Right renal cortex interstitium (tissue), 3 donors: ENCODE measurements at places on chromosomes 2 and 18. TPM values are rescaled to one million over a fixed set of nuclear protein-coding genes. Genes with fewer than 3 reads are reported as not detected.

GRCh38 chr2:233990261-233990798 lies 60.2 kb upstream of the SPP2 start:
- no peak for DNase-seq

DNA sequence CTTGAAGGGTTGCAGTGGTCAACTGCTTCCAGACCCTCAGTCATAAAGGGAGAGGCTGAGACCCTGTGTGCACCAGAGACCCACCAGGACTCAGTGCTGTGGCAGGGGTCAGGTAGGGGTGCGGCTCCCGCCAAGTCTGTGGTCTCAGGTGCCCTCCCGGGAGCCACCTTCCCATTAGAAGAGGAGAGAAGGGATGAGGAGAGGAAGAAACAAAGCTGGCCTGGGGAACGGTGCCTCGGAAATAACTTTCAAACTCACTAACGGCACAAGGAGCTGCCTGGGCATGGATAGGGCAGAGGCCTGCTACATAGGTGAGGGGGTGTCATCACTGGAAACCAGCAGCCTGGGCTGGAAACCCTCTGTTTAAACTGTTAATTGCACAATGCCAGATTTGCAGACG lies 84.9 kb downstream of the TPO start:
- DNase-seq: no peak

DNA sequence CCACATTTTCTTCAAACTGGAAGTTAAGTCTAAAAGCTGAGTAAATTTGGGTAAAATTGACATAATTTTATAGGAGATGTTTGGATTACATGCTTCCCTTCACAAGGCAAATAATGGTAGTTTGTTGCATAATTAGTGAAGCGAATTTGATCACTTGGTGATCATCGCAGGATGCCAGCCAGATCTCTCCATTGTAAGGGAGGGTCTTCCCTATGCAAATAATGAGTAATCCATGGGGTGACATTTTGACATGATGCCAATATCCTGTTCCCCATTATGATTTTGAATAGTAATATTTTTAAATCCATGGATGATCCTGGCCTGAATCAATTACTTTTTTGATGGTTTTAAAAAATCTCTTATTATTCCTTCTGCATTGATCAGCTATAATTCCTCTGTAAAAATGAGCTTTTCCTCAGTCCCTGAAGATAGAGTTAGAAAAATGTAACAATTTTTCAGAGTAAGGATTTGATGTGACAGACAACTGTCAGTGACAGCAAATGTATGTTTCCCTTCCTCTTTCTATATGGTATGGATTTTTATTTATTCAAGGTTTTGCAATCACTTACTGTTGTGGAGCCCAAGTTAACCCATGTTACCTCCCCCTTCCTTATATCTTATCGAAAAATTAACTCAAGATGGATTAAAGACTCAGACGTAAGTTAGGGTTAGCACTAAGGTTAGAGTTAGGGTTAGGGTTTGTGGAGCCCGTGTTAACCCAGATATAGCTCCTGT lies 21.4 kb downstream of the CCL20 start:
- no peak for DNase-seq

EPAS1 gene
- polyA plus RNA-seq: 46.9 TPM

NT5C1B gene
- 1.3 TPM for polyA plus RNA-seq

- no peak for DNase-seq
Measured at GRCh38 chr2:157627594-157628476, 829 bp downstream of the ACVR1C start.

COL3A1 gene
- polyA plus RNA-seq: 988 TPM

MC2R gene
- polyA plus RNA-seq: 0.16 TPM

DNA sequence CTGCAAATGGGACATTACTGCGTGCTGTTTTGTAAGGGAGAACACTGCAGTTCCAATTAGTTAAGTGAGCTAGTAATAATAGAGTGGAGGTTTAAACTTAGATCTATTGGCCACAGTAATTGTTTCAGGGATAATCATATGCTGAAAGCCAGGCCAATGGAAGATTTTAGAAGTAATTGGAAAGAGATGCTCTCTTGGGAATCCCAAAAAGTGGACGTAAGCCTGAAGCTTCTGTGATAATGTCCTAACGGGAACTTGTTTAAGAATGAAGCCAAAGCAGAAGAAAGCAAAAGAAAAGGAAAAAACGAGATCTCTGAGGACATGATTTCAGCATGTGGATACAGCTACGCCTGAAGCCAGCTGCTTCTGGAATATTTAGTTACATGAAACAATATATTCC lies 594.6 kb downstream of the SLC4A3 start:
- no peak for DNase-seq
